ENCODE measurements at places on chromosomes 16 and 17.
A peak's percentile ranks its signal among the peaks of the same experiment; 100 is the strongest.

DNA sequence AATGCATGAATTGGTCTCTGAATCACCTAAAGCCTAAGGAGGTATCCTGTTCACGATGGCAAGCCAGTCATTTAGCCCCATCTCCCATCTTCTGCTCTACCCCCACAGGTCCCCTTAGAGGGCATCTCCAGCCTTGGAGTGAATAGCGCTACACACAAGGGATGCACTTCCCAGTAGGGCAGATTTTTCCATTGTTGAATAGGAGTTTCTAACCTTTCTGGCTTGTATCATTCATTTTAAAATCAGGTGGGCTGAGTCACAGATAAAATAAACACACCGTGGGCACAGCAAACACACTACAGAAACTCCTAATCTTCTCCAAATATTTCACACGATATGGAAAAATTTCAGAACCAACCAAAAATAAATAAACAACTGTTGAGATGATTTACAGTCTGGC is 201.2 kb upstream of the NOG start:
- DNase-seq = no peak

GRCh38 chr17:1490643-1491442 is 1.6 kb downstream of the MYO1C start:
- DNase-seq = no peak

DNA sequence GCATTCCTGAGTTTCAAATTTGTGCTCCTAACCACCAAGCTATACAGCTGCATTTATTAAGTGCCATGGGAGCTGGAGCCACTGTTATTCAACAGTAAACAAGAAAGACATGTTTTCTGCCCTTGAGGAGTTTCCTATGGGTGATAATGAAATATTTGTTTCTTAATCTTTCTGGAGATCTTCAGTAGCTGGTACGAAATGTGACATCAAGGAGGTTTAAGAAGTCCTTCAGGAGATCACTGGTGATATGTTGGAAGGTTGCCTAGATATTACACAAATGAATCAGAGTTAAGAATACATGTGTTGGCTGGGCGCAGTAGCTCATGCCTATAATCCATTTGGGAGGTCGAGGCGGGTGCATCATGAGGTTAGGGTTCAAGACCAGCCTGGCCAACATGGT is 14.9 kb downstream of the RHOT1 start:
- no peak for DNase-seq

- DNase-seq = no peak
These were observed 5.8 kb upstream of the ZDHHC7 start for GRCh38 chr16:85017151-85017550.

GRCh38 chr16:35744084-35744483 is 2284.7 kb downstream of the TP53TG3F start:
- no peak for DNase-seq

DNA sequence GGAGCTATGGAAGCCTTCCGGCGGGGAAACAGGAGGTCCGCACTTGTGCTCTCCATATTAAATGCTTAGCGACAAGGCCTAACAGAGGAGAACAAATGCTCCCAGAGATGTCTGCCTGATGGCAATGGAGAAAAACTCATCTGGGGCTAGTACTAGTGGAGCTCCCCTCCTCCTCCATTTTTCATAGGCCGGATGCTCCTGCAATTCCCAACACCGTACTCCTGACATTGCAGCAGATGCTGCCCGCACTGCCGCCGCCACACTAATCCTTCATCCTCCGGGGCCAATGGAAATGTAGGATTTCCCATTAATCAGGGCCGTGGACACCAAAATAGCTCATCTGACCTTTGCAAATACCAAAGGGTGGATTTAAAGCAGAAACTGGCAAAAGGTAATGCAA is 27.5 kb downstream of the TOM1L2 start:
- DNase-seq = no peak

DNA sequence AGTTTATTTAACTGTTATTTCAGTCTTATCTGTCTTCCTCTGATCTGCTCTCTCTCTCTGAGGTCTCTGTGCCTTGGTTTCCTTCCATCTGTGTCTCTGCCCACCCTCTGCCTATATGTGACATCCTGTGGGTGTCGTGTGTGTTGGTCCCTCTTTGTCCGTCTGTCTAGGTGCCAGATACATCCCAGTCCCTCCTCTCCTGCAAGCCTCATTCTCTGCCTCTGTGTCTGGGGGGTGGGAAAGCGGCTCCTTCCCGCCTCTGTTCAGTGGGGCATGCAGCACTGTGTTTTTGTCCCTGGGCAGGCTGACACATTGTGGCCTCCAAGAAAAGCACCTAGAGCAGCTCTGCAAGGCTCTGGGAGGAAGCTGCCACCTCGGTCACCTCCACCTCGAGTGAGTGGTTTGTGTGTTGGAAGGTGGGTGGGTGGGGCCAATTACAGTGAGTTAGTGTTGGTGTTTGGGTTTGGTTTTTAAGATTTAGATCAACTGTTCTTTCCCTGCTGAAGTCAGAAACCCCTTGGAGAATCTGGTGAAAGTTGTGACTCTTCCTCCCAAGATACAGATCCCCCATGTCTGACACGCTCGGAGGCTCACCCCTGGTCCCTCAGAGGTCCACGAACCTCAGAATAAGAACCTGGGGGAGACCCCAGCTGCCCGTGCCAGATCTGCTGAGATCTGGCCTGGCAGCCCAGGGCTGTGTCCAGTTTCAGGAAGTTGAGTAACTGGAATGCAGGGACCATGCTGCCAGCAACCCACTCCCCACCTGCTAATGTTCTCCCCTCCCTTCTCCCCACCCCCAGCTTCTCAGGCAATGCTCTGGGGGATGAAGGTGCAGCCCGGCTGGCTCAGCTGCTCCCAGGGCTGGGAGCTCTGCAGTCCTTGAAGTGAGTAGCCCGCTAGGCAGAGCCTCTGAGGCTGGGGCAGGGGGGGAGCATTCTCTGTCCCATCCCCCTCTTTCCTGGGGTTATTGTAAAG is 50.9 kb upstream of the CPNE2 start:
- DNase-seq = no peak

DNA sequence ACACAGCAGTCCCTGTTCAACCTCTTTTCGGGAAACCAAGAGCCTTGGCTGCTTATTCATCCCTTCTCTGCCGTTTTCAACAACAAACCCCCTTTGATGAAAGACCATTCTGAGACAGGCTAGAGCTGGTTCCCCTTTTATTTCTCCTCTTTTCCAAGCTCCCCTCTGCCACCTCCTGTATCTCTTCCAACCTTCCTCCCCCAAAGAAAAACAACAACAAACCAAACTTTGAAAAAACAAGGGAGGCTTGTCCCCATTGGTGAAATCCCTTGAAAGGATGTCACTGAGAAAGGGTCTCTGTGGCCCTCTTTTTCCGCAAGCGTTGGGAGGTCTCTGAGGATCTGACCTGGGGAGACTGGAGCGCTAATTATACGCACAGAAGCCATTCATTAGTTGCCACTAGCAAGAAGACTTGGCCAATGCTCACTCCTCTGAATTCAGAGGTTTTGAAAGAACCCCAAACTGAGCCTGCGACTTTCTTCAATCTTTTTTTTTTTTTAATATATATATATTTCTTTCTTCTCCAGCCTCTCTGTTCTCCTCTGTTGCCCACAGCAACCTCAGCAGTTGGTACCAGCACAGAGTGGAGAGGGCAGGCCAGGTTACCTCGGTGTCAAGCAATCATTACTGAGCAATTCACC is 101.4 kb downstream of the PITPNC1 start:
- no peak for DNase-seq

DNA sequence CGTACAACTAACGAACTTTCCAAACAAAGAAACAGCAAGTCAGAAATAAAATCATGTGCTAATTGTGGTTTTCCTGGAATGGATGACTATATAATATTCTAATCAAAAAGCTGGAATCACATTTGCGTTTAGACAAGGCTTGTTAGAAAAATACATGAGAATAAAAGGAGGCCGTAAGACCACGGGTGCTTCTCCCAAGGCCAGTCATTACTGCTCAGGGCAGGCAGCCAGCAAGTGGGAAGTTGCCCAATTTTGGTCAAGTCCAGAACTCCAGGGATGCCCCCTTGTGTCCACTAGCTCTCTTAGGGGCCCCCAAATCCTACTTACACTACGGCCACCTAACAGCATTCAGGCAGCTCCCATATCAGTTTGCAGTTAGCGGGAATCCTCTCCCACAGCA is 25.9 kb upstream of the LYRM9 start:
- no peak for DNase-seq

DNA sequence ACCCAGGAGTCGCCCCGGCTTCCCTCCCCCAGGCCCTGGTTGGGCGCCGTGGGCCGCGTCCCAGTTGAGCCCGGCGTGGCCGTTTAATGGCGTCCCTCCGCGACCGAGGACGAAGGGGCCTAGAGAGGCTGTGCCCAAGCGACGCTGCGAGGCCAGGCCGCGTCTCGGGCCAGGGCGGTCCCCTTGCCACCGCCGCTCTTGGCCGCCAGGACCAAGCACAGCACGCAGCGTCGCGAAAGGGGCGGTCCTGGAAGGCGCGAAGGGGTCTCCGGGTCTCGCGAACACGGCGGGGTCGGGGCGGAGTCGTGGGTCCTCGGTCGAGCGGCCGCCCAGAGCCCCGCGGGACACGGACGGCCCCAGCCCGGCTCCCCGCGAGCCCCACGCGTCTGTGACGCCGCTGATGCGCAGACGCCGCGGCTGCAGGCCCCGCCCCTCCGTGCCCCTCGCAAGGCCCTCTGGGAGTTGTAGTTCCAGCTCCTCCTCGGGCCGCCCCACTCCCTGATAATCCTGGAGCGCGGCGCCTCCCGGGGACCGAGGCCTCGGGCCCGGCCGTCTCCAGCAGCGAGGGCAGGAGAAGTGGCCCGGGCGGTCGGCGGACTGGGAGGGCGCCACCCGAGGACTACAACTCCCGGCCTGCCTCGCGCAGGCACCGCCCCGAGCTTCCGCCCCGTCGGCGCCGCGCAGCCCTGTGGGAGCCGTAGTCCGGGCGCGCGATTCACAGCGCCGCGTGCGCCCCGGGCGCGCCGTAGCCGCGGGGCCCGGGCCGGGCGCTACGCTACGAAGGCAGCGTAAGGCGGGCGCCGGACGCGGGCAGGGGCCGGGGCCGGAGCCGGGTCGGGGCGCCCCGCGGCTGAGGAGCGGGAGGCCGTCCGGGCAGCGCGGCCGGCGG is at the start of gene CAPN15:
Gene CAPN15 (plus strand): TSS at position 698 of the 889 bp plus-strand sequence. CDS start 19,127 bp downstream, outside the sequence.
- DNase-seq = peak; percentile 90

- no peak for DNase-seq
These were observed 2.9 kb downstream of the EPN3 start for GRCh38 chr17:50535407-50535806.

- DNase-seq = no peak
These were observed 10.3 kb downstream of the MYBBP1A start for GRCh38 chr17:4544951-4545216.

- no peak for DNase-seq
These were observed 6.1 kb downstream of the NOD2 start for GRCh38 chr16:50699326-50700159.

- no peak for DNase-seq
These were observed 71.9 kb upstream of the GAS7 start for GRCh38 chr17:10270258-10270657.

DNA sequence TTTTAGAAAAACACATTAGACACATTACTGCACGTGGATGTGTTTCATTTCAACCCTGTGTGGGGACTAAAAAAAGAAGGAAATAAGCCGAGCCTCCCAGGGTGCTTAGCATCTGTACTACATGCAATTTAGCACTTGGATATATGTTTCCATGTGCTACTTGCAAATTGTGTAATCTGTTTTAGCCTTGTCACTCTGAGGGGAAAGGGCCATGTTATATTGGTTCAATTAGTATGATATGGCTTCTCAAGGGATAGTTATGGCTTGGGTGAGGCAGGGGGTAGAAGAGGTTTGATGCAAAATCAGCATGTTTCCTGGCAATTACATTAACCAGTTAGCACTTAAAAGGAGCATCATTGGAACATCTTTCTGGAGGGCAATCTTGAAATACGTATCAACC is 353.5 kb upstream of the GOT2 start:
- no peak for DNase-seq

GRCh38 chr17:31394544-31394943 is 3.1 kb downstream of the RAB11FIP4 start:
- peak; percentile 39 for DNase-seq

DNA sequence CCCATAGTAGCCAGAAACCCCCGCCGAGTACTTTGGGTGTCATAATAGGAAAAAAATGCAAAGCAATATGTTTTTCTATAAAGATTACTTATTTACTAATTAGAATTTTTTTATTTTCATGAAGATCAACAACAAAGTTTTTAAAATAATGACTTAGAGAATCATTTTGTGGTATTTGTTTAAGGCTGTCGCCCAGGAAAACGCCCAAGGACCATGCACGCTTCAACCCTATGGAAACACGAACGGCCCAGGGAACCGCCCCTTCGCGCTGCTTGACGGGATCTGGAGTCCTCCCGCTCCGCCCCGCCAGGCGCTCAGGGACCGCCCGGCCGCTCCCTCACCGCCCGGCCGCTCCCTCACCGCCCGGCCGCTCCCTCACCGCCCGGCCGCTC is 408 bp upstream of the KPNA2 start:
- peak; percentile 97 for DNase-seq

DNA sequence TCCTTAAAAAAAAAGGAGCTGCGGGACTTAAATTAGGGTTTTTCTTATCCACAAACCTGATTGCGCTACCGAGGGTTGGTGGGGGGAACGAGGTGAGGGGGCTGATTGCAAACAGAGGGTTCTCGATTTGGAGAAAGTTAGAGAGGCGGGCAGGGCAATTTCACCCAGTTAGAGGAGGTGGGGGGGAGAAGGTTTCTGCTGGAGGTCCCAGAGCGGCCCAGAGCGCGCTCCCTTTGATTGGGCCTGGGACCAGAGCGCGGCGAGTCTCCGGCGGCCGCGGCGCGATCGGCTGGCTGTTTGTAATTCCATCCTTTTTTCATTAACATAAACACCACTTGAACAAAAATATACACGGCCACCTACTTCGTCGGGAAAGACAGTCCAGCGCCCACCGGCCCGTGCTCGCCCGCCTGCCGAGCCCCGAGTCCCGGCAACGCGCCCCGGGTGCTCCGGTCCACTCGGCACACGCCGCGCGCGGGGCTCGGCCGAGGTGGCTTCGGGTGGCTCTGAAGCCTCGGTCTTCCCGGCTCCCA is 13.3 kb upstream of the FOXF1 start:
- no peak for DNase-seq

GRCh38 chr17:16272111-16272840 is 55.3 kb downstream of the PIGL start:
- no peak for DNase-seq

- no peak for DNase-seq
These were observed 71.9 kb upstream of the TEKT1 start for GRCh38 chr17:6903326-6903900.

DNA sequence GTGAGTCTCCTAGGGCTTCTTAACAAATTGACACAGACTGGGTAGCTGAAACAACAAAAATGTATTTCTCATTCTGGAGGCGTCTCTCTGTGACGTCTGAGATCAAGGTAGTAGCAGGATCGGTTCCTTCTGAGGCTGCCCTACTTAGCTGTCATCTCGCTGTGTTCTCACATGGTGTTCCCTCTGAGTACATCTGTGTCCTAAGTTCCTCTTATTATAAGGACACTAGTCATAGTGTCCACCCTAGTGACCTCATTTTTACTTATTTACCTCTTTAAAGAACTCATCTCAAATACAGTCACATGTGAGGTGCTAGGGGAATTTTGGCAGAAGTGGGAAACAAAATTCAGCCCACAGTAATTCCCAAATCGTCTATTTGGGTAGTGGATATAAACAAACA is 529.1 kb downstream of the NPIPA7 start:
- no peak for DNase-seq

DNA sequence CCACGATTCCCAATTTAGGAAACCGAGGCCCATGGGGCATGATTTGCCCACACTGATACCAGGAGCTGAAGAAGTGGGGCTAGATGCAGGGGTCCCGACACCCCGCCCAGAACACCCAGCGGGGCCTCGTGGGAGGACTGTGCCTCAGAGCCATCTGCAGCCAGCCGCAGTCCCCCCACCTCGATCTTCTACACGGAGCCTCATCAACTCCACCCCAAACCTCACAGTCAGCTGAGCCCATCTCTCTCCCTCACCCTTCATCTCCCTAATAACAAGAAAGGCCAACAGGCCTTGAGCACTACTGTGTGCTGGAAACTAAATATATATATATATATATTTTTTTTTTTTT is 4.2 kb downstream of the ITGAE start:
- DNase-seq = no peak

All from kidney glomerular epithelial cell (primary cell).